Lung (tissue), 17 donors: ENCODE measurements at places on chromosomes 3 and 15.

DNA sequence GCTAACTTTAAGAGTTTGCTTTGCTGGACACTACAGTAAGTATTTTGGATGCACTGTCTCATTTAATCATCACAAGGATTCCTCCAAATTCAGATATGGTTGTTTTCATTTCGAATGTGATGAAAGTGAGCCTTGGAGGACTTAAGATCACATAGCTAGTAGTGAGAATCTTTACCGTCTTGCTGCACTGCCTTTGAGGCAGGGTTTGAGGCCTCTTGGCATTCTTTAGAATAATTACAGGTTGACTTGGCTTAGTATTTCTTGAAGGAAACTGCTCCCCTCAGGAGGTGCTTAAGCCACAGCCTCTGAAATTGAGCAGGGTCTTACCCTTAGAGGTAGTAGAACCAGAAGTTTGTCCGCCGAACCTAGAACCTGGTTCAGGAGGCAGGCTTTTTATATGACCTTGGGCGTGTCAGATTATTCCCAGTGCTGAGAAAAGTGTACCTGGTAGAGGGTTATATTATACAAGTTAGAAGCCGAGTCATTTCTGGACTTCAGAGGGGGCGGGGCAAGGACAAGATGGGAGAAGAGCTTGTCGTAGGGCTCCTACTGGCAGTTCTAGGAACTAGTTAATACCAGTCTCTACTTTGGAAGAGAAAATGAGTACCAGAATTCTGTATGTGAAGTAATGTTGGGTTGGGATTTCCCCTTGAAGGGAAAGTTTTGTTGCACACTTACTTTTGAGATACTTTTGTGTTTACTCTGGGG, 1.1 kb downstream of the TFG start:
- H3K4me3 ChIP-seq = peak overlapping the region; percentile 85
- H3K36me3 ChIP-seq = peaks cover 10% of the 10 kb centered on the region
- H3K27ac ChIP-seq = peak overlapping the region; percentile 89

GRCh38 chr15:80856809-80857377, 77.7 kb downstream of the CEMIP start:
- no peaks in the 10 kb centered on the region for H3K27me3 ChIP-seq
- peak; percentile 79 for DNase-seq
- H3K4me3 ChIP-seq = no peak overlapping the region
- no peak overlapping the region for H3K27ac ChIP-seq
- H3K4me1 ChIP-seq = peaks cover 14% of the 10 kb centered on the region
- no peaks in the 10 kb centered on the region for H3K36me3 ChIP-seq

DNA sequence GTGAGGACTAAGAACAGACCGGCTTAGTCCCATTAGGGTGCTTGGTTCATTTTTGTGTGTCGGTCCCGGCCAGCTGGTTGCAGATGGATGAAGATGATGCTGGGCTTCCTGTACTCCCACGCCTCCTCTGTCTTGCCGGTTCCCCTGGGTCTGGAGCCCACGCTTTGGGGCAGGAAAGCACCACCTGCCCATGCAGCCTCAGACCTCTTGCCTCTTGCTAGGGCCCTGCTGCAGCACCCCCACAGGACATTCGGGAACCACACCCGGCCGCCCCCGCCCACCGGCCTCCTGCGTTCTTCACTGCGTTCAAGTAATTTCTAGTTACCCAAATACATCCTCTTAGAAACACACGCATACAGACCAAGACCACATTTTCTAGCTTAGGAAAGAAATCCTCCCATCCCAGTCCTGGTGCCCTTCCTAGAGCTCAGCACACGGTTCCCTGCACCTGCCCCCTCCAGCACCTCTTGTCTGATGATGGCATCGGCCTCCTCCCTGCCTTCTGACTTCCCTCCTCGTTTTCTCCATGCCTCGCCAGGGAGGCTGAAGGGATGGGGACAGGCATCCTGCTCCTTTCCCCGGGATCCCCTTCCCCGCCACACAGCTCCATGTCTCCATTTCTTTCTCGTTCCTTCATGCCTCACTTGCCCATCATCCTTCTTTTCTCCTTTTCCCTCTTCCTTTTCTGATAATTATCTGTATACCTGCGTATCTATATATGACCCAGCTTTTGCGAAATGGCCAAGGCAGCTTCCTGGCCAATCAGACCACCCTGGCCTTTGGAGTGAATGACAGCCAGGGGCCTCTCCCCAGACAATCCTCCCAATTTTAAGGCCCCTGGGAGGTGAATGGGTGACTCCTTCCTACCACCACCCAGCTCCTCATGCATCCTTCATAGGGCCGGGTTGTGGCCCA, 30.9 kb downstream of the FAM3D start:
- no peak overlapping the region for H3K27ac ChIP-seq
- H3K27me3 ChIP-seq = no peaks in the 10 kb centered on the region
- DNase-seq = no peak
- no peaks in the 10 kb centered on the region for H3K36me3 ChIP-seq
- H3K4me3 ChIP-seq = no peak overlapping the region

GRCh38 chr3:126347543-126348161, 9.6 kb downstream of the KLF15 start:
- no peak for DNase-seq
- H3K27ac ChIP-seq = no peak overlapping the region
- no peaks in the 10 kb centered on the region for H3K27me3 ChIP-seq
- H3K4me1 ChIP-seq = no peaks in the 10 kb centered on the region
- H3K4me3 ChIP-seq = no peak overlapping the region
- H3K36me3 ChIP-seq = peaks cover 20% of the 10 kb centered on the region

GRCh38 chr3:15265655-15266509, 59.8 kb downstream of the CAPN7 start:
- H3K27me3 ChIP-seq = no peaks in the 10 kb centered on the region
- peak overlapping the region; percentile 7 for H3K27ac ChIP-seq
- H3K4me1 ChIP-seq = no peaks in the 10 kb centered on the region
- no peak for DNase-seq

- H3K4me1 ChIP-seq = peaks cover 15% of the 10 kb centered on the region
- peak; percentile 17 for DNase-seq
- no peak overlapping the region for H3K4me3 ChIP-seq
- H3K27ac ChIP-seq = peak overlapping the region; percentile 43
Measured at GRCh38 chr15:63967616-63968015, 78.7 kb downstream of the DAPK2 start.

DNA sequence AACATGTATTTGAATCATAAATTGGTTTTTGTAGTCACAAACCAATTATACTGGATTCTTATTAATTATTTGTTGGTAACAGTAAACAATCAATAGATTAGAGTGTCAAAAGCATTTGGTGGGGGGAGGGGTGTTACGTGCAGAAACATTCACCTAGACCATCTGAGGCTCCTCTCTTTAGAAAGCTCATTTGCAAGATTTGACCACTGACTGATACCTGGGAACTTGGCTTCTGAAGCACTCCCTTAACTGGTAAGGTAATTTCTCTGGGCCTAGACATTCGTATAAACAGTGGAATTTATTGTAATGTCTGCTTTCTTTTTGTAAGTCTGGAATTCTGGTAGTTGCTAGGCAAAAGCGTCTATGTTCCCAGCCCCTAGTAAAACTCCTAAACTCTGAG, 243.8 kb upstream of the GBE1 start:
- no peaks in the 10 kb centered on the region for H3K4me1 ChIP-seq
- no peak for DNase-seq
- H3K4me3 ChIP-seq = no peak overlapping the region

DNA sequence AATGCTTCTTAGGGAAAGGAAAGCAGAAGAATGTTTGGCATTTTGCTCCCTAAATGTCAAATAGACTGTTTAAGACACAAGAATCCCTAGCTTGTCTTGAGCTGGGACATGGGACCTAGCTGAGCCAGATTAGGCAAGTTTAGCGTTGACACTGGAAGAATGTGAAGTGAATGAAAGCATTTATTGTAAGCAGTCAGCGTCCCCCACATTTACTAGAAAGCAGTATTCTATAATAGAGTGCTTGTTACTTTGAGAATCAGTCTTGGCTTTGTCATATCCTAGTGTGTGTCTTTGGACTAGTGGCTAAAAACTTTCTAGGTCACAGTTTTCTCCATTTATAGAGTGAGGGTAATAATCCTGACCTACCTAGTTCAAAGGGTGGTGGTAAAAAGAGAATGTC, 161.6 kb downstream of the ADAMTSL3 start:
- DNase-seq = no peak
- H3K36me3 ChIP-seq = no peaks in the 10 kb centered on the region
- H3K27ac ChIP-seq = no peak overlapping the region
- no peaks in the 10 kb centered on the region for H3K27me3 ChIP-seq
- peaks cover 4% of the 10 kb centered on the region for H3K4me1 ChIP-seq

DNA sequence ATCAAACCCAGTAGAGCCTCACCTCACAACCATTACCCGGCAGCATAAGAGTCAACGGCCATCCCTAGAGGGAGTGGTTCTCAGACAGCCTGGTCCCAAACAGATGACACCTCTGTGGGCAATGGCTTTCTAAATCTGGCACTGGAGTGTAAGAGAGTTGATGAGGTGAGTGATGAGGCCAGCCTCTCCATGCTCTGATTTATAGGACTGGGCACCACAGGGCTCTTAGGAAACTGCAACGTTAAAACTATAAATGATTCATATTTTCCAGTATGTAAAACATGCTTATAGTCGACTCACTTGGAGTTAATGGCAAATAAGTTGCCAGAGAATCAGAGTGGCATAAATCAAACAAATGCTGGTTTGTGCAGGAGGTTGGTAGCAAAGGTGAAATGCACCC, 187.7 kb downstream of the GREM1 start:
- H3K27me3 ChIP-seq = no peaks in the 10 kb centered on the region
- no peak overlapping the region for H3K4me3 ChIP-seq
- H3K36me3 ChIP-seq = no peaks in the 10 kb centered on the region
- no peak for DNase-seq

- H3K4me1 ChIP-seq = no peaks in the 10 kb centered on the region
- no peaks in the 10 kb centered on the region for H3K36me3 ChIP-seq
- no peak overlapping the region for H3K27ac ChIP-seq
- H3K27me3 ChIP-seq = no peaks in the 10 kb centered on the region
- DNase-seq = peak; percentile 85
- no peak overlapping the region for H3K4me3 ChIP-seq
Measured at GRCh38 chr3:64321747-64322146, 96.5 kb upstream of the PRICKLE2 start.

- H3K36me3 ChIP-seq = no peaks in the 10 kb centered on the region
- DNase-seq = peak; percentile 59
- H3K27ac ChIP-seq = no peak overlapping the region
- no peak overlapping the region for H3K4me3 ChIP-seq
- no peaks in the 10 kb centered on the region for H3K4me1 ChIP-seq
- H3K27me3 ChIP-seq = no peaks in the 10 kb centered on the region
Measured at GRCh38 chr15:45276831-45277230, 24.8 kb downstream of the SLC28A2 start.

DNA sequence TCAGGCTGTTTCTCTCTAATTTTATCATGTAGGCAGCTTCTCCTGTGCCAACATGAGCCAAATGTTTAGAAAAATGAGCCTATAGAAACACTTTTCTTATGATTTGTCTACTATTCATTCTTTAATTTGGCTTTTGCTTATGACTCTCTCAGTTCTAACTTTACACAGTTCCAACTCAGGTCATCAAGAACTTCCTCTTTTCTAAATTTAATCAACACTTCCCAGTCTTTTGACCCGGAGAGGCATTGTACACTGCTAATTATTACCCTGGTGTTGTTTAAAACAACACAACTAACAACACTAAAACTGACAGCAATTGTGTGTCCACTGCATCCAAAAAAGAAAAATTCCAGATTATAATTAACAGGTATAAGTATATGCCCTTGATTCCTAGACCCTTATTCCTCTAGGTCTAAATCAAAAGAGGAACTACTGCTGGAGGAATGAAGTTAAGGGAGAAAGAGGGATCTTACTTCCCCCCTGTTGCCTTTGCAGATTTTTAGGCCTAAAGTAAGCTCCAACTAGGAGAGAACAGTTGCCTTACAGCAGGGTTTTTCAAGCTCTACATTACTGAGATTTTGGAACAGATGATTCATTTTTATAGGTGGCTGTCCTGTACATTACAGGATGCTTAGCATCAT, 332.2 kb upstream of the GOLIM4 start:
- no peaks in the 10 kb centered on the region for H3K27me3 ChIP-seq
- H3K4me3 ChIP-seq = no peak overlapping the region
- H3K4me1 ChIP-seq = no peaks in the 10 kb centered on the region
- no peak overlapping the region for H3K27ac ChIP-seq
- no peak for DNase-seq

DNA sequence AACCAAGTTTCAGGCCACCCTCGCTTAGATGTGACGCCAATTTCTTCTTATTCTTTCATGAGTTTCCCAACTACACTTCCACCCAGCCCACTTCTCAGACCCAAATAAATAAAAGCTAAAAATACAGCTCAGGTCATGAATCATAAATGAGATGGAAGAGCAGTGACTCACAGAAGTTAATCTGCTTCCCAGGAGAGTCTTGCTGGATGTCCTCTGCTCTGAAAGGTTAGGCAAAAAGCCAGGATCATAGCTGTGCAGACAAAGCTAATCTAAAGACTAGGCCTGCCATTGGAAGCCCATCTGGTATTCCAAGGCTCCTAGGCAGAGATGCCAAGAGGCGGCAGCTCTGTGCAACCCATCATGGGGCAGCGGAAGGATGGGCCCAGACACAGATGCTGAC, 24.1 kb downstream of the SHC4 start:
- H3K4me1 ChIP-seq = no peaks in the 10 kb centered on the region
- no peaks in the 10 kb centered on the region for H3K36me3 ChIP-seq
- no peak for DNase-seq
- H3K4me3 ChIP-seq = no peak overlapping the region
- no peaks in the 10 kb centered on the region for H3K27me3 ChIP-seq

- no peaks in the 10 kb centered on the region for H3K36me3 ChIP-seq
- no peaks in the 10 kb centered on the region for H3K4me1 ChIP-seq
- H3K27me3 ChIP-seq = no peaks in the 10 kb centered on the region
- DNase-seq = no peak
- H3K4me3 ChIP-seq = no peak overlapping the region
Measured at GRCh38 chr3:51350751-51351150, 34.3 kb upstream of the MANF start.

- H3K27ac ChIP-seq = peak within 1 kb of the TSS; percentile 80
- no peak within 1 kb of the TSS for H3K4me3 ChIP-seq
- DNase-seq = peak; percentile 18
- H3K4me1 ChIP-seq = peaks cover 3% of the 10 kb centered on the region
Measured at GRCh38 chr3:187291512-187292132, at the start of gene MASP1. Gene MASP1 (minus strand): TSS chr3:187291737. CDS start chr3:187291632, 105 bp downstream.

- no peak overlapping the region for H3K4me3 ChIP-seq
- no peaks in the 10 kb centered on the region for H3K36me3 ChIP-seq
- DNase-seq = no peak
- H3K4me1 ChIP-seq = no peaks in the 10 kb centered on the region
Measured at GRCh38 chr3:159907828-159908227, 80.8 kb upstream of the IL12A start.

GRCh38 chr3:165346503-165346902, 150.3 kb upstream of the SLITRK3 start:
- no peaks in the 10 kb centered on the region for H3K27me3 ChIP-seq
- H3K27ac ChIP-seq = no peak overlapping the region
- H3K36me3 ChIP-seq = no peaks in the 10 kb centered on the region
- no peaks in the 10 kb centered on the region for H3K4me1 ChIP-seq
- H3K4me3 ChIP-seq = no peak overlapping the region
- DNase-seq = no peak

- H3K4me1 ChIP-seq = peaks cover 12% of the 10 kb centered on the region
- H3K4me3 ChIP-seq = no peak overlapping the region
- DNase-seq = no peak
- H3K36me3 ChIP-seq = no peaks in the 10 kb centered on the region
- no peaks in the 10 kb centered on the region for H3K27me3 ChIP-seq
- no peak overlapping the region for H3K27ac ChIP-seq
Measured at GRCh38 chr15:100716456-100717085, 114.2 kb downstream of the ASB7 start.
